ENCODE measurements at places on chromosomes 2 and 18.

DNA sequence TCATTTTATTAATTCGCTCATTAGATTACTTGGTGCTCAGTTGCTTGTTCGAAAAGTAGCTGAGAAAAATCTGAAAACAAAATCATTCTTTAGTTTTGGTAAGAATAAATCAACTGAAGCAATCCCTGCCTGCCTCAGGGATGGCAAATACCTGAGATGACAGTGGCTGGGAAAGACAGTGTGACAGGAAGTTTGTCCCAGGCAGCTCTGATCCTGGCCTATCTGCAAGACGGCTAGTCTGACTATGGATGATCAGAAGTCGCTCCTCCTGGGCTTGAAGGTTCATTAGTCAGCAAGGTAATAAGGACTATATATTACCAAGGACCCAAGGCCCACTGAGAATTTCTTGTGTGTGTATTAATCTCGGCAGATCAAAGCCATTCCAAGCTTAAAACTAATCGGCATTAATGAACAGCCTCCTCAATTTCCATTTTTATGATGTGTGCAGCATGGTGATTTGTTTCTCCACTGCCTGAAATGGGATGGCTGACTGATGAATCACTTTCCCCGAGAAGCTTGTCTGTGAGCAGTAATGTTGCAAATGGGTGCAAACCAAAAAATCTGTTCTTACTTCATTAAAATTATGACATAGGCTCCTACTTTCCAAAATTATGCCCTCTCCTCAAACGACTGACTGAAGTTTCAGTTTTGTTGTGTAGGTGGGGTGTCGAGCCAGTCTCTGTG lies 199.9 kb downstream of the ACTR3 start:
- DNase-seq = no peak

GRCh38 chr2:201854221-201854801 lies 48.0 kb downstream of the CDK15 start:
- peak; percentile 91 for DNase-seq

GRCh38 chr18:8794934-8795280 lies 89.6 kb downstream of the MTCL1 start:
- DNase-seq = no peak

DNA sequence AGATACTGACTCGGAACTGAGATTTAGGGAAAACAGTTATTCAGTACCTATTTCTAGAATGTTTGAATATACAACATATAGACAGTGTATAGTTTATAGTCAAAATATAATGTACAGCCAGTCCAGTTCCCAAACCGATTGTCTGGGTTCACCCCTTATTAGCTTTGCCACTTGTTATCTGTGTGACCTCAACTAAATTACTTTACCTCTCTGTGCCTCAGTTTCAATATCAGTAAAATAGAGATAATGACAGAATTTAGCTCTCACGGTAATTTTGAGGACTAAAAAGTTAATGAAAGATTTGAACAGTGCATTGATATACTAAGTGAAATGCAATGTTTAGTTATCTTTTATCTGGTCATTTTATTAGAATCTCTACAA lies 750 bp upstream of the RIOK3 start:
- DNase-seq = no peak

All from H4 (cell line).